ENCODE measurements at places on chromosomes 12 and 14. TPM values are rescaled to one million over a fixed set of nuclear protein-coding genes. Genes with fewer than 3 reads are reported as not detected.

DNA sequence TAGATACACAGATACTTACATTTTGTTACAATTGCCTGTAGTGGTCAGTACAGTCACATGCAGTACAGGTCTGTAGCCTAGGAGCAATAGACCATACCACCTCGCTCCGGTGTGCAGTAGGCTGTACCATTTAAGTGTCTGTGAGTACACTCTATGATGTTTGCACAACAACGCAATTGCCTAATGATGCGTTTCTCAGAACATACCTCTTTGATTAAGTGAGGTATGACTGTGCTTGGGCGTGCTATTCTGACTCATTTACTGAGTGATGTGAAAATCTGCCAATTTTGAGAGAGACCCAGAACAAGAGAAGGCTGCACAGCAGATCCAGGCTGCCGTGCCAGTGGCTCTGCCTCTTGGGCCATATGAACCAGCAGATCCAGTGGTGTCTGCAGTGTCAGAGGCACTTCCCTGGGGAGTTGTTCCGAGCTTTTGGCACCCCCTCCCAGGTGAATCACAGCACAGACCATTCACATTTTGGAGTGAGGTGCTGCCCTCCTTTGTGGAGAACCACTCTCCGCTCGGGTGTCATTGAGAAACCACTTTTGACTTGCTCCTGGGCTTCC is 20.4 kb downstream of the DLK1 start:
- DNase-seq, result no peak

DNA sequence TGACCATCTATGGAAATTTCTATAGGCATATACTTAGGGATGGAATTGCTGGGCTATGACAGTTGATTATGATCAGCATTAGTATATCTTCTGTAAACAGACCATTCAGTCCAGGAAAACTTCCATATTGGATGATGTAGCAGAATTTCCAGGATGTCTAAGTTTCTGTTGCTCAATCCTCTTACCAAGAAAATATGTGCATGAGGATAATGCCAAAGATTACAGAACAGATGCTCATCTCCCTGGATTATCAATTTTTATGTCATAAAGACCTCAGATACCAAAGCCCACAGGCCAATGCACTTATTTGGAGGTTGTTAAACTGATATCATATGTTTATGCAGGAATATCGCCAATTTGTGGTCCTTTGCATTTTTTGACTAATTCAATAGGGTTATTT is 354.4 kb upstream of the FLRT2 start:
- no peak for DNase-seq

GRCh38 chr14:54515670-54516069 is 6.0 kb downstream of the CGRRF1 start:
- DNase-seq, result no peak

- no peak for DNase-seq
Measured at GRCh38 chr12:80087486-80088213, 11.7 kb upstream of the OTOGL start.

- no peak for DNase-seq
Measured at GRCh38 chr14:76169776-76170175, 18.1 kb downstream of the GPATCH2L start.

DNA sequence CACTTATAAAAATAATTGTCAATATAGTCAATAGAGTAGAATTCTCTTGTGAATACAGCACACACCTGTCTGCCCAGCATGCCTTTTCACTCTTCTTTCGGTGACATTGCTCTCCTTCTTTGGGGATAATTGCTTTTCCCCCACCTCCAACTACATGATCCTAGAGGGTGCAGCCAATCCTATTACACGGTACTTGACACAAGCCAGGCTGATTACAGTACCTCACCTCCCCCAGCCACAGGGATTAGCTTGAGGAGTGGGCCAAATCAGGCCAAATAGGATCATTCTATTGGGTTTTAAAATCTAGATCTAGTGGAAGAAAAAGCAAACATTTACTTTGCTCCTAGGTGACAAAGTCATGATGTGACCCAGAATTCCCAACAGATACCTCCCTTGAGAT is 16.8 kb upstream of the NFYB start:
- no peak for DNase-seq

OASL gene
- 0.22 TPM for total RNA-seq

DNA sequence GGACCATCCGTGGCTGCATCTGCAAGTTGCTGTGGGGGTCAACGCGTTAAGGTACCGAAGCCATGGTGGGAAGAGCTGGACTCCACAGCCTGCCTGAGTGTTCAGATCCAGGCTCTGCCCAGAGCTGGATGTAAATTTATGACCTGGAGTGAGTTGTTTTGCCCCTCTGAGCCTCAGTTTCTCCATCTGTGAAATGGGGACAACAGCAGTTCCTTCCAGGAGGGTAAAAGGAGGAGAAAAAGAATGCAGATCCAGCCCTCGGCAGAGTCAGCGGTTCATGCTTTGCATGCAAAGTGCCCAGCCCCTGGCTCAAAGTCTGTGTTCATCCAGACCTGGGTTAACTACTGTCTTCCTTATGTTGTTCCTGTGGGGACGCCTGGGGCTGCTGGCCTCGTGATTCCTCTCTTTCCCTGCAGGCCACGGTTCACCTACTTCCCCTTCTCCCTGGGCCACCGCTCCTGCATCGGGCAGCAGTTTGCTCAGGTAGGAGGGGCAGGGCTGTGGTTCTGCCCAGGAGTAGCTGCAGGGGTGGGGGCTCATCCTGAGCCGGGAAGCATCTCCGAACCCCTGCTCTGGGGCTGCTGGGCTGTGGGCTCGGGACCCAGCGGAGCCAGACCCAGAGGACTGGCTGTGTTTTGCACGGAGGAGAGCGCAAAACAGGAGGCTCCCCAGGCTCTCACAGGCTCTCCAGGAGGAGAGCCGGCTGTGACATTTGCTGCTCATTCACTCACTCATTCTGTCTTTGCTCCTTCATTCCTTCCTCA is 41.9 kb downstream of the CYP46A1 start:
- DNase-seq, result no peak

- no peak for DNase-seq
Measured at GRCh38 chr12:116577154-116577561, 18.0 kb downstream of the MAP1LC3B2 start.

DNA sequence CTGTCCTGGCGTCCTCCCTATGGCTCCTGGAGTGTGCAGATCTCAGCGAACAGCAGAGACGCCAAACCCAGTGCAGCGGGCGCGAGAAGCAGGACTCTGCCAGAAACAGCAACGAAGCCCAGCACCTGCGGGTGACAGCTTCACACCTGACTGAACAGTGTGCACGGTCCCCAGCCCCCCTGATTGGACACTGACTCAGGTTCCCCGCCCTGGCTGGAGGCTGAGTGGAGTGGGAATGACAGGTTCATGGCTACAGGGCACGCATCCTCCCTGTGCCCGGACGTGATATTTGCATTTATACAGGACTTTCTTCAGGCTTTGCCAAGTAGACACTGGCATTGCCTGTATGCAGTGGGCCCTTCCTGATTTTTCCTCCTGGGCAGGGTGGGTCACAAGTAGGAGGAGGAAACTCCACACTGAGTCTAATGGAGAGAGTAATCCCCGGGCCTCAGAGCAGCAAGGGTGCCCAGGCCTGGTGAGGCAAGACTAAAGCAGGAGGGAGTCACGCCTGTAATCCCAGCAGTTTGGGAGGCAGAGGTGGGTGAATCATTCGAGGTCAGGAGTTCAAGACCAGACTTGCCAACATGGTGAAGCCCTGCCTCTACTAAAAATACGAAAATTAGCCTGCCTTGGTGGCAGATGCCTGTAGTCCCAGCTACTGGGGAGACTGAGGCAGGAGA is 71.6 kb downstream of the ASCL4 start:
- DNase-seq, result no peak

DNA sequence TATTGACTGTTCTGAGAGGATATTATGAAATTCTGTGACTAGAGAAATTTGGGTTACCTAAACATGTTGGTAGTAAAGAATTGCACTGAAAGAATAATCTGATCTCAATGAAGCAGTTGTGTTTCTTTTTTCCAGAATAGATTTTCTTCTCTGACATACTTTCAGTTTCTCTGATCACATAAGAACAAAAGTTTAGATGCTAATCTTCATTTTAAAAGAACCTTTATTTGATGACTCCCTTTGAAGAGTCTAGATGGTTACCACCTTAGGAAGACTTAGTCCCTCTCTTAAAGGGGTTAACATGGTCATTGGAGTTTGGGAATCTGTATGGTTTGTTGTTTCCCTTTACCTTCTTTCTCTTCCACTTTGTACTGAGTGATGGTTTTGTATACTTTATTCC is 58.6 kb downstream of the MON2 start:
- DNase-seq, result no peak

- no peak for DNase-seq
Measured at GRCh38 chr12:113469224-113469948, 2.3 kb downstream of the LHX5 start.

- DNase-seq, result no peak
Measured at GRCh38 chr12:100254876-100255275, 12.0 kb downstream of the DEPDC4 start.

DNA sequence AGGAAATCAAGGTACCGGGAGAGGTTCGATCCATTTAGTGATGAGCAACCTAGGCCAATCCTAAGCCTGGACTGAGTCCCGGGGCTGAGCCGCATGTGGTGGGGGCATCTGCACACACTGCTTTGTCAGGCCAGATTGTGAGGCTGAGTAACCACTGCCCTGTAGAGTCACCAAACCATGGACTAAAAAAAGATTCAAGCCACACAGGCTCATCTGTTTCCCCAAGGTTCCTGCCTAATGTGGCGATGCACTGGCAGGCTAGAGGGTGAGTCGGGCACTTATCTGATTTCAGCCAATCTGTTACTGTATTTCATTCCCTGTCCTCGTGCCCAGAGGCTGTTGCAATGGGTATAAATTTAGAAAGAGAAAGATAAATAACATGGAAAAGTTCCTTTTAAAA is 140.8 kb downstream of the TTC7B start:
- DNase-seq, result no peak

- no peak for DNase-seq
Measured at GRCh38 chr12:115758877-115759620, 518.4 kb downstream of the MED13L start.

DNA sequence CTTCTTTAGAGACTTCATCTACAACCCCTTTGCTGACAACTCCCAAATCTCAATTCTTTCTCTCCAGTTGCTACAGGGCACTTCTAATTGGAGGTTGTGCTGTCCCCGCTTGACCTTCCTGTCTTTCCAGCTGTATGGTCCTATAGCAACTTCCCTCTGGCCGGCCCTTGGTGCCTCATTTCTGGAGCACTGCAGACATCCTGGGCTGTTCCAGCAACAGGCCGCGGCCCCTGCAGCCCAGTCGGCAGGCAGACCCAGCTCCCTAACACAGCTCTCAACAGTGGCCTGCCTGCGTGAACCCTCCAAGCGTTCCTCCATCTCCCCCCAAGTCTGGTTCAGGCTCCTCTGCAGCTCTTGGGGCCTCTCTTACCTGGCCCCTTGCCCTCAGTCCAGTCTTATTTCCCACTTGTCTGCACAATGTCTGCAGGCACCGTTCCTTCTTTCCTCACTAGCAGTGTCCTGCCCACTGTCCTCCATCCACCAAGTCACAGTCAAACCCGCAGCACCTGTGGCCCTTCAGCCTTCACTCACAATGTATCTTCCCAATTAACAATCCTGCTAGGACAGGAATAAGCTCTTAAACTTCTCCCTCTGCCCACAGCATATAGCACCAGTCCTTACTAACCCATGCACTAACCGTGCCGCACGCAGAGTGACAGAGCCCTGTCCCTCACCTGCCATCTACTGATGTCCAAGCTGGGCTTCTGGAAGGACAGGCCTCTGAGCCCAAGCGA is 1.6 kb upstream of the EML1 start:
- DNase-seq, result no peak

DNA sequence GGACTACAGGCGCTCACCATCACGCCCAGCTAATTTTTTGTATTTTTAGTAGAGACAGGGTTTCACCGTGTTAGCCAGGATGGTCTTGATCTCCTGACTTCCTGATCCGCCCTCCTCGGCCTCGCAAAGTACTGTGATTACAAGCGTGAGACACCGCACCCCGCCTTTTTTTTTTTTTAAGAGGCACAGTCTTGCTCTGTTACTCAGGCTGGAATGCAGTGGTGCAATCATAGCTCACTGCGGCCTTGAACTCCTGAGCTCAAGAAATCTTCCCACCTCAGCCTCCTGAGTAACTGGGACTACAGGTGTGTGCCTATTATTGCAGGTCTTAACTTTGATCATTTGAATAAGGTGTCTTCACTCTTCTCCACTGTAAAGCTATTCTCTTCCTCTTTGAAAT is 5.3 kb upstream of the GLTP start:
- DNase-seq, result no peak

- no peak for DNase-seq
Measured at GRCh38 chr12:97951717-97952116, 489.1 kb downstream of the RMST start.

GRCh38 chr14:55752580-55753390 is 172.8 kb downstream of the KTN1 start:
- DNase-seq, result peak; percentile 84

GRCh38 chr12:64752833-64753238 is 6.4 kb downstream of the GNS start:
- peak; percentile 96 for DNase-seq

- peak; percentile 21 for DNase-seq
Measured at GRCh38 chr12:11701433-11701832, 52.0 kb downstream of the ETV6 start.

GZMB gene
- total RNA-seq, result not detected

DNA sequence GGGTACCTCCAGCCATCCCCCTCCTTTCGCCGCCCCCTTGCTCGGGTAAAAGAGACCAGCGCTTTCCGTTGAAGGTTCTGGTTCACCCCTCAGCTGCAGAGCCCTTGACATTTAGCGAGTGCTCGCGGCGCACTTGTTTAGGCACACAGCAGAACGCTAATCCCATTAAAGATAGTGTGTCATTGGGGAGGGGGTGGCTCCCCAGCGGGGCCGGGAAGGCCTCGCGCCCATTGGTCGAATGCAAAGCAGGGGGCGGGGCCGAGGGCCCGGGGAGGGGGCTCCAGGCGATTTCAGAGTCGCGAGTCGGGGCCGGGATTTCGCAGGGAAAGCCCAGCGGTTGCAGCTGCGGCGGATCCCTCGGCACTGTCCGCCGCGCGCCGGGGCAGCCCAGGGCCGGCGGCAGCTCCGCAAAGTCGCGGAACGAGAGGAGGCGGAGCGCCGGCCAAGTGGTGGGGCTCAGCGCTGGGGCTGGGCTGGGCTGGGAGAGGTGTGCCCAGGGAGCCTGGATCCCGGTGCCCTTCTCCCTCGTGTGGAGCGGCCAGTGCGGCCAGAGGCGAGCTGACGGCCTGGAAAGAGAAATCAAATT is 122.9 kb downstream of the TSPAN9 start:
- DNase-seq, result peak; percentile 68

OR6C75 gene
- total RNA-seq, result not detected

GRCh38 chr12:4991373-4991772 is 52.3 kb upstream of the KCNA5 start:
- no peak for DNase-seq

MDGA2 gene
- total RNA-seq, result not detected

Data from lung microvascular endothelial cell (primary cell).